ENCODE measurements at places on chromosomes 16 and 17.
A peak's percentile ranks its signal among the peaks of the same experiment; 100 is the strongest.

- DNase-seq, result no peak
These were observed 243.7 kb downstream of the FTO start for GRCh38 chr16:53947642-53948041.

DNA sequence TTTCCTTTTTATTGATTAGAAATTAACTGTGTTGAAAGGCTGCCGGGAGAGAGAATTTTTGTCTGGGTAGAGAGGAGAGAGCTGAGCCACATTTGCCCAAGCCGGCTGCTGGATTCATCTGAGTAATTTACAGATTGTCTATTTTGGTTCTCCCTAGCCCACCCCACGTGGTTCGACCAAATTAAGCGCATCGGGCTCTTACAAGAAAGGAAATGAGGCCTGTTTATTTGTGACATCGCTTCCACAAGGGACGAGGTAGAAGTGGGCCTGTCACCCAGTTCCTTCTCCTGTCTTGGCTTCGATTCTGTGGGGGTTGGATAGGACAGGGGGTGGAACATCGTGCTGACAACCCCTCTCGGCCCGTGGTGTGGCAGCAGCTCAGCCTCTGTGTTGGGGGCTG lies 42.9 kb downstream of the SYT17 start:
- no peak for DNase-seq

- no peak for DNase-seq
These were observed 17.3 kb downstream of the CA5A start for GRCh38 chr16:87918866-87919680.

GRCh38 chr16:70657956-70658355 lies 11.6 kb downstream of the IL34 start:
- no peak for DNase-seq

GRCh38 chr17:79946352-79947231 lies 89.1 kb downstream of the TBC1D16 start:
- DNase-seq, result no peak

DNA sequence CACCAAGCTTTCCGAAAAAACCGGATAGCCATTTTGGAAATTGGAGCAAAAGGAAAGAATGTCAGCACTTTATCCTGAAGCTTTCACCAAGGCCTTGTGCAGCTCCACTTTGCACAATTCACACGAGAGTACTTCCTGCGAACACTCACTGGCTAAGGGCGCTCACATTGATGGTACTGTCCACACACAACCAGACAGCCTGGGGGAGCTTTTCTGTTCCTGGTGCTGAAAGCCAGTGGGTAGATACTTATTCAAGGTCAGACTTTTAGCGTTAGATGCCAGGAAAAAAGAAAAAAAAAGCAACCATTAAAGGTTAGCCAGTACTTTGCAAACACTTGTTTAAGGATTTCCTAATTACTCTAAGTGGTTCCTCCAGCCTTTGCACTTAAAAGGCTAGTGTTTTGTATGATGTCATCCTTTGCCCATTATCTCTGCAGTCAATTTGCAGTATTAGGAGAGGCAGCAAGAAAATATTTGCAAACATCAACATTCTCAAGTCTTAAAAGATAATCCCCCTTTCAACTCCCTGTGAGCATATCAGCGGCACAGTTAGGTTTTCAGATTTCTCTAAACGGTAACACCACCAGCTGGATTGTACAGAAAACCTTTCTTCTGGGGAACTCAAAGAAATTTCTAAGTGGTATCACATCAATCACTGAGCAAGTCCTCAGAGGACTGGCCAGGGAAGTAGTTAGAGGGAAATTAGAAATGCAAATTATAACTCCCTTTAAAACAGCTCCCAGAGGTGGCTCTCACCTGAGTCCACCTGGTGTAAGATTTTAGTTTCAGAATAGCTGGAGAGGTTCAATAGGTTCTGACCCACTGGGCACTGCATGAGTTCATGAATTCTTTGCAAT lies 243.4 kb upstream of the IRX5 start:
- DNase-seq, result no peak

DNA sequence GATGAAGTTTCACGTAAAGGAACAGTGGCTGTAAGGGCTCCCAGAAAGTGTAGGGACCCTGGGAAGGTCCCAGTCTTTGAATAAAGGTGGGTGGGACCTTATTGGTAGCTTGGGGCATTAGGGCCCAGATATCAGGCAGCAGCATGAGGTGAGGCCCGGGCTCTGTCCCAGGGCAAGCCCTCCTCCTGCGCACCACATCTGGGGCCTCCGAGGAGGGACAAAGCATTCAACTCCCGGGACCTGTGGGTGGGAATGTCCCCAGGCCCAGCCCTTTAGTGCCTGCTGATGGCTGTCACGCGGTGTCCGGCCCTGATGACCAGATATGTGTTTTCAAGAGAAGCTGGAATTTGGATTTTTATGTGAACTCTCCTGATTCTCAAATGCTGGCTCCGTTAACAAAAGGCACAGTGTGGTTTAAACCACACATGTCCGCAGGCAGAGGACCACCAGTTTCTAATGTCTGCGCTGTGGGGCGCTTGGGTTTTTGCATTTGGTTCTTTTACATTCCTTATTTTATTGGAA lies 30.4 kb downstream of the RAI1 start:
- DNase-seq, result no peak

DNA sequence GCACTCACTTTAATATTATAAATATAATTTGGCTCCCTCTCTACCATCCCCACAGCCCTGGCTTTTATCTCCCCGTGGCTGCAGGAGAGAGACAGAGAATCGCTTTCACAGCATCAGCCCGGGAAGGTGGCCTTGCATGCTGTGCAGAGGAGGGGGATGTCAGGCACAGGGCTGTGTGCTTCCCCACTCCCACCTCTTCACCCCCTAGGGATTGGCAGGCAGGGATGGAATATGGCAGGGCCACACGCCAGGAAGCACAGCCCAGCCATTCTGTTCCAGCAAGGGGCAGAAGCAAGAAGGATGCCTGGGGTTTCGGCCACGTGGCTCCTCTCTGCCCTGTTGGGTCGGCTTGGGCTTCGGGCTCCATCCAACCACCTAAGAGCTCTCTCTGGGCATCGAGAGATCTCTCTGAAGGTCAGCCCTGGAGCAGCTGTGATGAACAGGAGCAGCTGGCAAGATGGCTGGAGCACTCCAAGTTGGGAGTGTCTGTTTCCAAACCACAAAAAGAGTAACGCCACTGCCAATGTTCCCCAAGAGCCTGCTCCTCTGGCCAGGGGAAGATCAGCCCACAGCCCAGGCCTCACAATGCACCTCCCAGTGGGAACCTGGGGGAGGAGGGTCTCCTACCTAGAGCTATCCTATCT lies 223.2 kb downstream of the C16orf78 start:
- DNase-seq, result peak; percentile 17

GRCh38 chr16:73019457-73020362 lies 28.2 kb downstream of the ZFHX3 start:
- DNase-seq, result no peak

DNA sequence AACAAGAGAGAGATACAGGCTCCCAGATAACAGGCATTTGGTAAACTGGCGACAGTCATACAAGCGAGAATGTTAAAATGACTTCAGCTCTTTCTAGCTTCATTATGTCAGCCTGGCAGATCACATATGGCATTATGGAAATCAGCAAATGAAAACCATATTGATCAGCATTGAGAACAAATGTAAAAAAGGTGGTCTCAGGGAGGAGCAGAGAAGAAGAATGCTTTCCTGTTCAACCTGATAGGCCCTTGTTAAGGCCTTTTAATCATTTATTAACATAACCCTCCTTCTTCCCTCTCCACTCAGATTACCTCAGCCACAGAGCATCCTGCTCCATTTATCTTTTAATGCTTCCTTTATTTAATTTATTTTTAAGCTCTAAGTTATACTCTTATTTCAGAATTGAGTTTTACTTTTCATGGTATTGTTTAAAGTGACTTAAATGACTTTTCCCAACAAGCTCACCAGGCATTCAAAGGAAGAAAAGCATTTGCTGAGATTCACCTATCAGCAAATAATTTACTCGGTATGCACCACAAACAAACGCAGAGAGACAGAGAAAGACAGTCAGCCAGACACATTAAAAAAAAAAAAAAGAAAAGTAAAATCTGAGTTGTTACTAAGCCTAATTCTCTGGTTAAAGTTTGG lies 243.9 kb upstream of the TBX2 start:
- DNase-seq, result no peak

DNA sequence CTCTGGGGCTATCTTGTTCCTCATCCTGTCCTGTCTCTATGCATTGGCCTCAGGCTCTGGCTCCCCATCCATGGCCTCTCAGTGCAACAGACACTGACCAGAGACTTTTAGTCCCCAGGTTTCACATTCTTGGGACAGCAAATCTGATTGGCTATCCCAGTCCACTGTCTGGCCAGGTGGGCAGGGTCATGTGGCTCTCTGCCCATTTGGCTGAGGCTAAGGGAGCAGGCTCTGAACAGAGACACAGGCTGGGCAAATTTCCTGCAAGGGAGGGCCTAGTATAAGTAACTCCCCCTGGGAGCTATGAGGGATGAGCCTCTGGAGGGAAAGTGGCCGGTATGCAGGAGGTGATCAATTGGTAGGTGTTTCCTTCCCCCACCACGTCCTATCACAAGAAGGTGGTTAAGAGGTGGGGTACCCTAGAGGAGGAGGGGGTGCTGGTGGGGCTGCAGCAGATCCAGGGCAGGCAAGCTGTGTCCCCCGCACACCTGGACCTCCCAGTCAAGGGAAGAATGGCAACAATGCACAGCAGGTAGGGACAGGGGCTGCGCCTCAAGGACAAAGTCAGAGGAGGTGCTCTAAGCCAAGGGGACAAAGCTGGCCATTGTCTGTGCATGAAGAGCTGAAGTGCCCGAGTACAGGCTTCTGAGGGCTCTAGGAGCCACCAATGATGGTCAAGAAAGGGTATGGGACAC lies 13.2 kb downstream of the XYLT2 start:
- DNase-seq, result no peak

DNA sequence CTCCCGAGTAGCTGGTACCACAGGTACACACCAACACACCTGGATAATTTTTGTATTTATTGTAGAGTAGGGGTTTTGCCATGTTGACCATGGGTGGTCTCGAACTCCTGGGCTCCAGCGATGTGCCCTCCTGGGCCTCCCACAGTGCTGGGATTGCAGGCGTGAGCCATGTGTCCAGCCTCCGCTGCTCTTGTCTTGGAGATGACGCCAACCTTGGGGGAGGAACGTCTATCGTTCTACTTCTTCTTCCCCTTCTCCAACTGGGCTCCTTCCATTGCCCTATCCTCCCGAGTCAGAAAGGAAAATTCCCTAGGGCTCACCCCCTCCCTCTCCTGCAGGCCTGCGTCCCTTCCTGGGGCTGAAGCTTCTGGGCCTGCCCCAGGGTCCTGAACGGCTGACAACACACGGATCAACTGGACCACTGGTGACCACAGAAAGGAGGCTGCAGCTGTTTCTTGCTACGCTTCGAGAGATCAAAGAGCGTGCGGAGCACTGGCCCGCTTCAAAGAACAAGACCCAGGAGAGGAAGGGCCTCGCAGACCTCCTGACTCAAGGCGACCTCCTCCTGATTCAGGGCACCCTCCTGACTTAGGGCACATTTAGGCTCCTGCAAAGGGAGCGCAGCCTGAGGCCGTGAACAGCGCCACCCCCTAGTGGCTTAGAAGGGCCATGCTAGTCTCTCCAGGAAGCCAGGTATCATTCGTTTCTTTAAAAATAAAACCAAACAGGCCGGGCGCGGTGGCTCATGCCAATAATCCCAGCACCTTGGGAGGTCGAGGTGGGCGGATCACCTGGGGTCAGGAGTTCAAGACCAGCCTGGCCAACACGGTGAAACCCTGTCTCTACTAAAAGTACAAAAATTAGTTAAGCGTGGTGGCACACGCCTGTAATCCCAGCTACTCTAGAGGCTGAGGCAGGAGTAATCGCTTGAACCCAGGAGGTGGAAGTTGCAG lies 48.5 kb upstream of the HELZ start:
- peak; percentile 55 for DNase-seq

DNA sequence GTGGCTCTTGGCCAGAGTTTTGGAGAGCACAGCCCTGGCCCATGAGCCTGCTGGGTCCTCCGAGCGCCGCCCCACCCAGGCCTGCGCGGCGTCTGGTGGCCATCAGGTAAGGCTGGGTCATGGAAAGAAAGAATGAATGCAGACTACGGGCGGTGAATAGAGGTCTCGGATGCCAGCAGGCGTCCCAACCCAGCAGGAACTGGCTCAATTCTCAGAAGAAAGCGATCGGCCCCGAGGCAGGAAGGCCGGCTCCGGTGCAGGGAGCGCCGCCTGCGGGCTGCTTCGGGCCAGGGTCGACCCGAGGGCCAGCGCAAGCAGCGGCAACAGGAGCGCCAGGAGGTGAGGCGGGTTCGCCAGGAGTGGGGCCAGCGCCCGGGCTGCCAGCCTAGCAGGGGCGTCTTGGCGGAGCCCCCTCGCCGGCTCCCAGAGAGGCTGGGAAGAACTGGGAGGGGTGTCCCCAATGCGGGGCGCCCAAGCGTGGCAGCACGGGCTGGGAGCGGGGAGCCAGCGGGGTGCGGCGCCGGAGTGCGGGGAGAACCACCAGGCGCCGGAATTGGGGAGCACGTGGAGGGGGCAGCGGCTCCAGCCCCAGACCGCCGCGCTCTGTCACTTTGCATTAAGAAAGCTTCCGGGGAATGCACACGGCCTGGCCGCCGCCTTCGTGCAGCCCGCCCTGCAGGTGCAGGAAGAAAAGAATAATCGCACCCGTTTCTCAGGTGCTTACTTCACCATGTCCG lies 7.1 kb upstream of the TMC5 start:
- no peak for DNase-seq

DNA sequence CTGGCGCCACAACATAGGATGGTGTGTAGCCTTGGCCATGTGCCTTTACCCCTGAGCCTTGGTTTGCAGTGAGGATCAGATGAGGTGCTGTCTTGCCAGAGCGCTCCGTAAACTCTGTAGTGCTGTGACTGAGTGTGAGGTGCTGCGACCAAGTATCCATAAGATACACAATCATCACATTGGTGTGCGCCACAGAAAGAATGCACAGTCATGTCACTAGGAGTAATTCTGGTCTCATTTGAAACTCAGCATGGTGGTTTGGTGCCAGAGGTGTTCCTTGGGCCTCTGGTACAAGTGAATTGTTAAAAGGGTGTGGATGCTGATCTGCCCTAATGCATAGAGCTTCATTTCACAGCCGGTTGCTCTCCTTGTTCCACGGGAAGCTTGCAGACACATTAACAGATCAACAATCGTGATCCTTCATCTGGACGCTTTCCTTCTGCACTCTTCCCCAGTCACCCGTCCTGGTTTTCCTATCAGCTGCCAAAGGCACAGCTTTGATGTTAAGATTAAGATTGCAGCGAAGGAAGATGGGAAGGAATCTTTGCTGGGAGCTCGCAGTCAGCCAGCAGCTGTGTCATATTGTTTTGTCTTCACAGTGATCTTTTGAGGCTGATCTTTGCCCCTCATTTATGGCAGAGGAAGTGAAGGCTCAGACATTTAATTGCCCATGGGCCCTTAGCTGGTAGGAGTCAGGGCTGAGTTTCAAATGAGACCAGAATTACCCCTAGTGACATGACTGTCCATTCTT lies 79.1 kb downstream of the KSR1 start:
- no peak for DNase-seq

DNA sequence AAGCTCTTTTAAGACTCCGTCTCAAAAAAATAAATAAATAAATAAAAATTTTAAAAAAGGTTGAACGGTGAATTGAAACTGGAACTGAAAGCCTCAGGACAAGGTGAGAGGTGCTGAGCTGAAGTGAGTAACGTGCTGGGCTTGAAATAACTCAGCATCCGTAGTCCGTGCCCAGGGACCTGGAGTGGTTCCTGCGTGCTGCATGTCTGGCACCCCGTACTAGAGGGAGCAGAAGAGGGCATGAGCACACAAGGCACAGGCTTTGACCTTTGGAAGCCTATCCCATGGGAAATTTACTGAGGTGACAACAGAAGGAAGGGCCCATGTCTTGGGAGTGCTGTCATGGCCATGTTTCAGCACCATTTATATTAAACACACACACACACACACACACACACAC lies 4.5 kb upstream of the MEIOB start:
- no peak for DNase-seq

GRCh38 chr16:6557353-6558023 lies 775.2 kb upstream of the RBFOX1 start:
- no peak for DNase-seq
